T-helper 2 cell (primary cell): ENCODE measurements at places on chromosomes 3 and 15.

DNA sequence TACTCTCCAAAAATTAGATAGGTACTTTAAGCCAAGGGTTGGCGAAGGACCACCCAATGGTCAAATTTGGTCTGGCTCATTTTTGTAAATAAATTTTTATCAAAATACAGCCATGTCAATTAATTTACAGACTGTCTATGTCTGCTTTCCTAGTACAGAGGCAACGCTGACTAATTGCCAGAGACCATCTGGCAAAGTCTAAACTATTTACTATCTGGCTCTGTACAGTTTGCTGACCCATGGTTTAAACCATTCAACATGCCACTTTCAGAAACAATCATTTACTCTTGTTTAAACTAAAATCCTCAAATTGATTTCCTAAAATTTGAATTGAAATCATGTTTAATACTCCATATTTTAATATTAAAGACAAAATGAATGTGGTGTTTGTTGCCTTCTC is 25.9 kb downstream of the CBLB start:
- DNase-seq = no peak

- no peak for DNase-seq
These were observed 108.3 kb upstream of the UBE2E1 start for GRCh38 chr3:23697416-23697815.

- no peak for DNase-seq
These were observed 640.6 kb upstream of the DPPA4 start for GRCh38 chr3:109977897-109978296.

DNA sequence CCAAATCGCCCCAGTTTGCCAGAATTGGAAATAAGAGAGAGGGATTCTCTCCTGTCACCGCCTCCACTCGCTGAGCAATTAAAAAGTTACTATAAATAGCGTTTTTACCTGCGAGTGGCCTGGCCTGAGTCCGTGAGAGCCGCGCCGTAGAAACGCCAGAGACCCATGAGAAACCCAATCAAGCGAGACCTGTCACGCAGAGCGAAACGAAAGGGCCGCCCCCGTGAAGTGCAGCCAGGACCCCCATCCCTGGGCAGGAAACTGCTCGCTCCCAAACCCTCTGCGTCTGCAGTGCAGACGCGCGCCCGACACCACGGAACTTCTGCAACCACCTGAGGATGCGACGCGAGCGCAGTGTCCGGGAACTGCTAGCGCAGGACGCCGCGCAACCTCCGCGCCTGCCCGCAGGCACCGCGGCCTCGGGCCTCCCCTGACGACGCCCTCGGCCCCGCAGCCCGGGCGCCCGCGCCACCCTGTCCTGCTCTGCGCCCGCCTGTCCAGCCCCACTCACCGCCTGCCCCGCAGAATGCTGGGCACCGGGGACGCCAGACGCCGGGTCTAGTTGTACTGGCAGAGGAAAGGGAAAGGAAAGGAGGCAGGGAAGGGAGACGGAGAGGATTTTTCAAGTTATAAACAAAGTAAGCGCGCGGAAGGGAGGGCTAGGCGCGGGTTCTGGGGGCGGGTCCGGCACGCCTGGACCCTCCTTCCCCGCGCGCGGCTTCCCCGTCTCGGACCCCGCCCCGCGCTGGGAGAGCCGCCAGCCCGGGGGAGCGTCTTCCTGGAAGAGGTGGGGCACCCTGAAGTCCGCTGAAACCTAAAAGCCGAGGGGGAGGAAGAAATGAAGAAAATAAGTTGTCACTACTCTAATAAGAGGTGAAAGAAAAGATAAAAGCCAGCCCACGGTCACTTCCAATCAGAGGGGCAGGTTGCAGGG is at the start of gene PLSCR4:
Gene PLSCR4 (minus strand): TSS at position 657 of the 934 bp plus-strand sequence. CDS start 29,034 bp downstream, outside the sequence.
- DNase-seq = no peak
